ENCODE measurements at places on chromosomes 1 and 21.

- no peak for DNase-seq
These were observed 34.1 kb downstream of the PLXNA2 start for GRCh38 chr1:208209896-208210589.

DNA sequence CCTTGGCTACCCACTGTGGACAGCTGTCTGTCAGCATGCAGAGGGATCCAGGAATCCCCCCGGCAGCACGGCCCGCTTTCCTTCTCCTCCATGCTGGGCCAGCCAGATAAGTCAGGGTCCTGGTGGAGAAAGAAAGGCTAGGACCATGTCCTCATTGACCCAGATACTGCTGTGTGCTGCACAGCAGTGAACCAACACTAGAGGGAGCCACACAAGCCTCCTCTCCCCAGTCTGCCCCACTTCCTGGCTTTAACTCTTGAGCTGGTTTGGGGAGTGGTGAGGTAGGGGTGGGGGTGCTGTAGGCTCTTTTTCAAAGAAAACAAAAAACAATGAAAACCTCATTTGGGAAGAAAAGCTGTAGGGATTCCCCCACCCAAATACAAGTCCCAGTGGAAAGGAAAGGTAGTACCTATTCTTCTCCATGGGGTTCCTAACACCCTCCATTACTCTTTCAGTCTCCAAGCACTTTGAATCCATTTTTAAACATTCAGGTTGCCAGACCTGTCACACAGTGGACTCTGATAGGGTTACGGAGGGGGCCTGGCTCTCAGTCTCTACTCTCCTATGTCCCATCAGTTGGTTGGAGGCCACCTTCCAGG, 84.9 kb upstream of the CD1D start:
- no peak for DNase-seq

GRCh38 chr21:45856442-45856841, 125.1 kb upstream of the COL6A1 start:
- no peak for DNase-seq

DNA sequence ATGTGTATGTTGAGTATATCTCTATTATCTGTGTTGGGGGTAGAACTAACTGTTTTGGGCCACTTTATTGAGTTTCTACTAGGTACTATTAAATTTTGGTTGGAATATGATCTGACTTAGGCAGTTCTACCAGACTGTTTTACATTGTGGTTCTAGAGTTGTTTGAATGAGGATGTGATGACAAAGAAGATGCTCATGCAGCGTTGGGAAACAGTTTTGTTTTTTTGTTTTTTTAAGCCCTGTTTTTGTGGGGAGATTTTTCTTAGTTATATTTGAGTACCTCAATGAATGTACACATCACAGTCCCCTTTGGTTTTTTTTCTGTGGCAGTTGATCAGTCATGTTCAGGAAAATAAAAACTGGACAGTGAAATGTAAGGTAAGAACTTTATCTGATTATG, 40.1 kb downstream of the TMED5 start:
- DNase-seq = no peak

- peak; percentile 56 for DNase-seq
These were observed 10.6 kb downstream of the SLC19A1 start for GRCh38 chr21:45531393-45532215.
